DMS53 (cell line): ENCODE measurements at places on chromosomes 7 and 10.

- DNase-seq, result peak; percentile 13
These were observed 14.5 kb upstream of the FBXW4 start for GRCh38 chr10:101709359-101710058.

GRCh38 chr7:23490357-23491135, 20.3 kb upstream of the IGF2BP3 start:
- DNase-seq, result peak; percentile 87

DNA sequence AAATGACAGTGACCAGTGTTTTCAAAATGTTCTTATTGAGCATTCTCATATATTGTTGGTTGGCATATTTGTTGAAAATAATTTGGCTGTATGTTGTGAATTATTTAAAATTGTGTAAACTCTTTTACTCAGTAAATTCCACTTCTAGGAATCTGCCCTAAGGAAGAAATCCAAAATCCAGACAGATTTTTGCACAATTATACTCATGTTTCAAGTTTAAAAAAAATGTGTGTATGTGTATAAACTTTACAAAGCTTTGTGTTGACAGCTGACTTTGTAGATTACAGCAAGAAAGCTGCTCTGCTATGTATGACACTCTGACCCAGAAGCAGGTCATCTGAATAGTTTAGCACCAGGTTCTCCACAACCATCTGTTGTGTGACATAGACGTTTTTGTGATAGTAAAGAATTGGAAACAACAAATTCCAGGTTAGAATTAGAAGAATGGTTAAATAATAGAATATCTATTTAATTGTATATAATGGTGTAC, 21.6 kb downstream of the KIFBP start:
- DNase-seq, result no peak

DNA sequence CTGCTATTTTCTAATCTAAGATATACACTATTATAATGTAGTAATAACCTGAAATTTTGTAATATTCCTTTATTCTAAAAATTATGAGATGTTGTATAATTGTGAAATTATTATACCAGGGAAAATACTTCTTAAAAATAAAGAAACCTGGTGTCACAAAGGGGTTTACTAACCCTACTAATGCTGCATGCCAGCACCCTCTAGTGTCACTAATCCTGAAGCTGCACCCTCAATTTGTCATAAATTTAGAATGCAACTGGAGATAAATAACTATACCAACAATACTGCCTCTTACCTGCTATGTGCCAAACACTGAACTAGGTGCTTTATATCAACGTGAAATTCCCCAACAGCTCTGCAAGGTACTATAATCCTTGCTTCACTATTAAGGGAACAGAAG, 30.8 kb downstream of the TM9SF3 start:
- peak; percentile 41 for DNase-seq

DNA sequence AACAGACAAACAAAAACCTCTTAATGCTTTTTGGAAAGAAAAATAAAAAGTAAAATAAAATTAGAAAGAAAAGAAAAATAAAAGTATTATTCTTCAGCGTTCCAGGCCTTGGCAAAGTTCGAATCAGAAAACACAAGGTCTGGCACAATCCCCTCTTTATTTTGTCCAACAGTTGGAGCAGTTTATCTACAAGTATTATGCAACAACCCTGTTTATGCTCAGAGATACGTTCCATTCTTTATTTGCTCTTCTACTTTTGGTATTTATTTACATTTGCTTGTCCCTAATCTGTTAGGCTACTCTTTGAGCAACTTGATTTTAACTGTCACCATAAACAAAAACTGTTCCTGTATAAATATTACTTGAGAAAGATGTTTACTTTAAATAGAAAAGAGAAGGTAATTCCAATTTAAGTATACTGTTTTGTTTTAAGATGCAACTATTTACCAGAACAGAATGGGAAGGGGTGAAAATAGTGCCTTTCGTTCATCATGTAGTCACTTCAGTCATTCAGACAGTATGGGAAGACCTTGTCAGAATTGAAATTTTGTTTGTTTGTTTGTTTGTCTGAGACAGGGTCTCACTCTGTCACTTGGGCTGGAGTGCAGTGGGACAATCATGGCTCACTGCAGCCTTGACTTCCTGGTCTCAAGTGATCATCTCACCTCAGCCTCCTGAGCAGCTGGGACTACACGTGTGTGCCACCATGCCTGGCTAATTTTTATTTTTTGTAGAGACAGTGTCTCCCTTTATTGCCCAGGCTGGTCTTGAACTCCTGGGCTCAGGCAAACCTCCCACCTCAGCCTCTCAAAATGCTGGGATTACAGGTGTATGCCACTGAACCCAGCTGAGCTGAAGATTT, 5.7 kb downstream of the PDK4 start:
- DNase-seq, result peak; percentile 56

DNA sequence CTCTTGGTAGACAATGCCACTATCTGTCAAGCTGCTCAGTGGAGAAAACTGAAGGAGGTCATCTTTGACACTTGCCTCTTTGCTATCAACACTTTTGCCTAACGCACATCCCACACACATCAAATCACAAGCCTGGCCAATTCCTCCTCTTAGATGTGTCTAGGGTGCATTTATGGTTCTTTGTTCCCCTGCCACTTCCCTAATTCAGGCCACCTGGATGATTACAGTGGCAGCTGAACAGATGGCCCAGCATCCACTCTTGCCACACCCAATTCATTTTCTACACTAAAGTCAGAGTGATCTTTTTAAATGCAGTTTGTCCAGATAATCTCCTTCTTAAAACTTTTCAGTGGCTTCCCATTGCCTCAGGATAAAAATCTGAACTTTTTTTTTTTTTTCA, 58.6 kb downstream of the LAMB4 start:
- DNase-seq, result no peak

DNA sequence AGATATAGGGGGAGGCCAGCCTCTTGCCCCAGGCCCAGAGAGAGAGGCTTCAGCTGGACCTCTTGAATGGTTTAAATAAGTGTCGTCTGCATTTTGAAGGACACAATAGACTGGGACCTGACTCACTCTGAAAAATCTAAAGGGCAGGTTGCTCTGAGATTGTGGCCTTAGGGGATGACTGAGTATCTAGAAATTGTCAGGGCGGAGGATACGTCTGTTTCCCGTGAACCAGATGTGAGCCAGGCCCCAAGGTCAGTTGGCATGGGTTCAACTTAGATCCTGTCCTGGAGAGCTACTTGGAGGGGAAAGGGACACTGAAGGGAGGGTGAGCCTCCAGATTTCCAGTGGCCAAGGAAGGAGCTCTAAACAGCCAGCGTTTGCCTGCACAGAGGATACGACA, 110.2 kb downstream of the CHN2 start:
- no peak for DNase-seq

DNA sequence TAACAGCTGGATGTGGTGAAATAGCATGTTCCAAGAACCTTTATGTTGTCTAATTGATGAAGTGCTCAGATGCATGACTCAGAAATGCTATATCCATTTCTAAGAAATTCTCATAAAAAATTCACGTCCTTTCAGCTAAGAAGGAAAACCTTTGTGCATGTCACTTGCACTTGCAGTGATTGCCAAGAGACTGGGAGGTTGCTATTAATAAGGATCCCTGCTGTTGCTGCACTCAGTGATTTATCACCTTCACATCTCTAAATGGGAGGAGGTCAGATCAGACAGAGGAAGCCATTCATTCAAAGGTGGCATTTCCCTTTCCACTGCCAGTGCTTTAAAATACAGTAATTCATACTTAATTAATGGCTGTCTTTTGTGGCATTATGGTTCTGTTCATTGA, 89.5 kb downstream of the THSD7A start:
- DNase-seq, result no peak

GRCh38 chr10:43038783-43039623, 37.9 kb upstream of the RET start:
- no peak for DNase-seq

DNA sequence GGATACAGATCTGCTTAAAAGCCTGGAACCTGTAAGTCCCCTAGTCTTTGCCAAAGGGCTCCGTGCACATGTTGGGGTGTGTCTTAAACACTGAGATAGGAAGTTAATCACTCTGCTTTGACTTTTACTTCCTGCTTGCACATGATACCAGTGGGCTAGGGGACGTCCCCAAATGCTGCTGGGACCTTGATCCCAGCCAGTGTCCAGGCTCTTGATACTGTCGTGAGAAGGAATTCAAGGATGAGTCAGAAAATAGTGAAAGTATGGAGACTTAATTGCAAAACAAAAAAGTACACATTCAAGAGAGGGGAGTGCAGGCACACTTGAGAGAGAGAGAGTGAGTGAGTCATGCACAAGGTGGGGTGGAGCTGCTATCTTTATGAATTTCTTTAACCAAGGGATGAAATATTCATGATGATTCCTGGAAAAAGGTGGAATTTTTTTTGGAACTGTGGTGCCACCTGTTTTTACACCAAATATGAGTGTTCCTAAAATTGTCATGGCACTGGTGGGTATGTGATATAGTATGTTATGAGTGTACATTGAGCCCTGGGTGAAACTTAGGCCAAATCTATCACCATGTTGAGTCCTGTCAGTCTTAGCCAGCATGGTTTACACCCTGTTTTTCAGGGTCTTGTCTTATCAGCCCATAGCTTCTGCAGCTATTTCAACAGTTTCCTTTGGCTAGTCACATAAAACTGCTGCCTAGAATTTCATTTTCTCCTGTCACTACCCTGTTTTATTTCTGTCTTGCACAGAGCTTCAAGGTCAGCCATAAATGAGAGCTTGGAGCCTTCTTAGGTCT, 88.3 kb upstream of the CYP26C1 start:
- peak; percentile 60 for DNase-seq

- DNase-seq, result no peak
These were observed 433.7 kb upstream of the MGMT start for GRCh38 chr10:129033340-129033739.

- DNase-seq, result no peak
These were observed 870.9 kb downstream of the KCNMA1 start for GRCh38 chr10:76766682-76767081.

GRCh38 chr10:11573497-11573896, 38.0 kb downstream of the USP6NL start:
- no peak for DNase-seq

- DNase-seq, result no peak
These were observed 69.5 kb downstream of the SEC61G start for GRCh38 chr7:54689394-54690049.

GRCh38 chr7:140928491-140929309, 4.0 kb upstream of the BRAF start:
- DNase-seq, result no peak

GRCh38 chr7:88686468-88687229, 72.9 kb upstream of the ZNF804B start:
- no peak for DNase-seq

DNA sequence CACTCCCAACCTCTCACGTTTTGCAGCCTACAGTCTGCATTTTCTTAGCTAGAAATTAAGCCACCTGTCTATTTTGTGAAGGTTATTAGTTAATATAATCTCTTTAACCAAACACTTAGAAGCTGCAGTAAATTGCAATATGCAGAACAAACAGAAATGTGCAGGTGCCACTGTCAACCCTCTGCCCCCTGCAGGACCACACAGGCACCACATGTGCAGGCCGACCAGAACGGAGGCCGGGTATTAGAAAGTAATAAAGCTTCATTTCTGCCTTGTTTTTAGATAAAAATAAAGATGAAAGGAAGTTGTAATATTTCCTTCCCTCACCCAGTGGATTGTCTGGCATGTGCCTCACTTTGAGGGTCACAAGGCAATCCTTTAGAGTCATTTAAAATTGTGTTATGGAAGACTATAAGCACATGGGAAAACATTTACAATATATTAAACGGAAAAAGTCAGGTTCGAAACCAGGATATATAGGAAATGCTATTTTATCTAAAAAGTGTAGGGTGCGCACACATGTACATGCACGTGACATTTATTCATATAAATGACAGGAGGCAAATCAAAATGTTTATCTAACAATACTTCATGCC, 158.2 kb downstream of the ARHGAP12 start:
- peak; percentile 69 for DNase-seq

DNA sequence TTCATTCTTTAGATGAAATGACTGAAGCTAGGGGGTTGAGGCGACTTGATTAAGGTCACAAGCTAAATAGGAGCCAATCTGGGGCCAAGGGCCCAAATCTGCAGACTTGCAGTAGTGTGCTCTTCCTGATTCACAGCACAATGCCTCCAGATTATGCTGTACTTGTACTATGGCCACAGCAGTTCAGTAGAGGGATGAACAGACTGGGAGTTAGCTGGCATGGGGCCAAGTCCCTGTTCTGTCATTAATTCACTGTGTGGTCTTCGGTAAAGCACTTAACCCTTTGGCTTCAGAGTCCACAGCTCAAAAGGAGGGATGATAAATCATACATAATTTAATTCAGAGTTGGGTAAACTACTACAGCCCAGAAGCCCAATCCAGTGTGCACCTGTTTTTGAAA, 196.8 kb downstream of the XPNPEP1 start:
- no peak for DNase-seq

- DNase-seq, result no peak
These were observed 128.7 kb upstream of the RHEB start for GRCh38 chr7:151648429-151648828.

GRCh38 chr10:34290412-34291081, 524.5 kb downstream of the PARD3 start:
- no peak for DNase-seq

GRCh38 chr10:35464825-35465456, 128.6 kb downstream of the CCNY start:
- no peak for DNase-seq

DNA sequence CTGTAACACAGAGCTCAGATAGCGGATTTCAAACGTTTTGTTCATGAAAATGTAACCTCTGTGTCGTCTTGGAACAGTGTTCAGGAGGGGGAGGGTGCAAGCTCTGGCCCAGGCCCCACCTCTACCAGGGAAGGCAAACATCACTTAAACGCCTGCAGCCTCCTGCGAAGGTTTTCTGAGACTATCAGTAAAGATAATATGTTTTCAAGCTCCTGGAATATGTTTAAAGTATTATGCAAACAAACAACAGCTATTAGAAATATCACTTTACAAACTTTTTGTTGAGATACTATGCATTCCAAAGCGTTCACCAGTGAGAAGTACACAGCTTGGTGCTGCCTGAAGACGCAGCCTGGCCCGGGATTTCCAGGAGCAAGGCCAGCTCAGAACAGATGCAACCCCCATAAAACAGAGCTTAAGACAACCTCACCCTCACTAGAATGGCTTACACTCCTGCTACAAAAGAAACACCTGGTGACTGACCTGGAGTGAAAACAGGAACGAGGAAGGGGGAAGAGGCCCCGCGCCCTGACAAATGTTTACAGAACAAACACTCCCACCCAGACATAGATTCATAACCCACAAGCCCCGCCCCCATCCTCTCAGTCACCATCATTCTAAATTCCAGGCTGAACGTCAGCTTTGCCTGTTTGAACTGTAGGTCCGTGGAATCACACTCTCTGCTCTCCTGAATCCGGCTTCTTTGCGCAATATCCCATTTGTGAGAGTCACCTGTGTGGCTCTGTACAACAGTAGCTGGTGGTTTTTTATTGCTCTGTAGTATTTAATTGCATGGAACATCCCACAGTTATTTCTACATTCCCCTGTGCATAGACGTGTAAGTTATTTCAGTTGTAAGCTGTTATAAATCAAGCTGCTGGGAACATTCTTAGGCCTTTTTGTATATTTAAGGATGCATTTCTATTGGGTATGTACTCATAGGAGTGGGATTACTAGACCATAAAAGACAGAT, 155.0 kb downstream of the PTPRN2 start:
- peak; percentile 99 for DNase-seq
